ENCODE measurements at places on chromosomes 7 and 10.

DNA sequence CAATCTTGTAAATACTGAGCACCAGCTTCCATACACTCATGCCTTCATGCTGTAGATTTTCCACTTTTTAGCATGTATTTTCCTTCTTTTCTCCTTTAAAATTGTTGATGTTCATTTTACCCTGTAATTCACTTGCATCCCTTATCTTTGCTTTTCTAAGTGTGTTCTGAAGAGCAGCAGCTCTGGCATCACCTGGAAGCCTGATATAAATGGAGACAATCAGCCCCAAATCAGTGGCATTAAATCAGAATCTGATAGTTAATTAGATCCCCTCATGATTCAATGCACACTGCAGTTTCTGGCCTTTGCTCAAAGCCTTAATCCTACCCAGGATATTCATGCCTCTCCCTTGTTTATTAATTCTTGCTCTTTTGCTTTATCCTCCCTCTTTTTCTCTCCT, 942.4 kb downstream of the XPNPEP1 start:
- DNase-seq: no peak

GRCh38 chr10:3805201-3805790, 20.3 kb upstream of the KLF6 start:
- DNase-seq: no peak

DNA sequence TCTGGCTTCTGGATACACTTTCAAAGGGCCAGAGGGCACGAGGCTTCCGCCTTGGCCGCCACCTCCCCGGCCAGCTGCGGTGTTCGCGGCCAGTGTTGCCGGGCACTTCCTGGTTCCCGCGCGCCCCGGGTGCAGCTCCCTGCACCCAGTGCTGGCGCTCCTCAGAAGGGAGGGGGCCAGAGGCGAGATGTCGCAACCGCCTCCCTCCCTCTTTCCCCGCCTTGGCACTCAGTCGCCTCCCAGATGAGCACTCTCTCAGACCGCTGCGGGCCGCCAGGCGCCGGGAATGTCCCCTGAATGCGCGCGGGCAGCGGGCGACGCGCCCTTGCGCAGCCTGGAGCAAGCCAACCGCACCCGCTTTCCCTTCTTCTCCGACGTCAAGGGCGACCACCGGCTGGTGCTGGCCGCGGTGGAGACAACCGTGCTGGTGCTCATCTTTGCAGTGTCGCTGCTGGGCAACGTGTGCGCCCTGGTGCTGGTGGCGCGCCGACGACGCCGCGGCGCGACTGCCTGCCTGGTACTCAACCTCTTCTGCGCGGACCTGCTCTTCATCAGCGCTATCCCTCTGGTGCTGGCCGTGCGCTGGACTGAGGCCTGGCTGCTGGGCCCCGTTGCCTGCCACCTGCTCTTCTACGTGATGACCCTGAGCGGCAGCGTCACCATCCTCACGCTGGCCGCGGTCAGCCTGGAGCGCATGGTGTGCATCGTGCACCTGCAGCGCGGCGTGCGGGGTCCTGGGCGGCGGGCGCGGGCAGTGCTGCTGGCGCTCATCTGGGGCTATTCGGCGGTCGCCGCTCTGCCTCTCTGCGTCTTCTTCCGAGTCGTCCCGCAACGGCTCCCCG, at the start of gene FFAR4:
FFAR4 (plus strand) TSS at position 231 of the 842 bp plus-strand sequence; CDS start at position 287, 56 bp downstream.
- no peak for DNase-seq

DNA sequence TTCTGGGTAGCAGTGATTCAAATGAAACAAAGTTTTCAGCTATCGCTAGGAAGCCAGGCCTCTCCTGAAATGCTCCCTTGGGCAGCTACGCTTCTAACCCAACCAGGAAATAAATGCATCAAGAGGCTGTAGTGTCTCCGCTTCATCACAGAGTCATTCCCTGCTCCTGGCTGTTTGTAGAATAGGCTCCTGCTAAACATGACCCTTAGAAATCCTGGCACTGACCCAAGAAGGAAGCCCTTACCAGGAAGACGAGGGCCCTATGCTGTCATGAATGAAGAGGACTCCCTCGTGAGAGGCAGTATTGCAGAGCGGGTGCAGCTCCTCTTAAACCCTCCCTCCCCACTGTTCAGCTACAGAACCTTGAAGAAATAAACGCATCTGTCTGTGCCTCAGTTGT, 48.3 kb downstream of the NOD1 start:
- DNase-seq: no peak

GRCh38 chr10:44980309-44981171, 1.9 kb upstream of the DEPP1 start:
- no peak for DNase-seq

GRCh38 chr10:7428673-7429350, 18.0 kb upstream of the SFMBT2 start:
- no peak for DNase-seq

DNA sequence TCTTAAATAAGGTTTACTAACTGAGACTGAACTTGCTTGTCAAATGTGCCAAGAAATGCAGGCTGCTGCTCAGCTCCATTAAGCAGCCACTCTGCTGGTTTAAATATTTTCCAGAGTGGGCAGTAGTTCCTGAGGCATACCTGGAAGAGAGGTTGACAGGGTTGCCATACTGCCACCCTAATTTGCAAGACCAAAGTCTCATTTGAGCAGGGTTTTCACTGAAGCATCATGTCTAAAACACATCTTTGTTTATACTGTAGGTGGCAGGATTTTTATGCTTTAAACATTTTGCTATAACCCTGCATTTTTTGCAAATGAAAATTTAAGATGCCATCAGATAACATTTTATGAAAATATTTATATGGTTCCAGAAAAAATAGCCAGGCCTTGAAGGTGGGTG, 618.0 kb upstream of the LRRTM3 start:
- DNase-seq: no peak

DNA sequence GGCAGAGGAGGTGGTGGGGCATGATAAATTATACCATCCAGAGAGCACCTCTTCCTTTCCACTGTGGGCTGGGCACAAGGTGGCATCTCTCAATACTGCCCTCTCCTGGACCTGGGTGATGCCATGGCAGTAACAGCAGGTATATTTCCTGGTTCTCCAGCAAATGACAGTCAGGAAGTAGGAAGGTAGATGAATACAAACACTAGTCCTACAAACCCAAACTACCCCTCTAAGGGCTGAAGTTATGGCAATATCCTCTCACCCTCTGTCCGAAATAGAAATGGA, 1004.9 kb downstream of the KCNMA1 start:
- no peak for DNase-seq

GRCh38 chr7:124413029-124413428, 352.6 kb downstream of the GPR37 start:
- DNase-seq: no peak

DNA sequence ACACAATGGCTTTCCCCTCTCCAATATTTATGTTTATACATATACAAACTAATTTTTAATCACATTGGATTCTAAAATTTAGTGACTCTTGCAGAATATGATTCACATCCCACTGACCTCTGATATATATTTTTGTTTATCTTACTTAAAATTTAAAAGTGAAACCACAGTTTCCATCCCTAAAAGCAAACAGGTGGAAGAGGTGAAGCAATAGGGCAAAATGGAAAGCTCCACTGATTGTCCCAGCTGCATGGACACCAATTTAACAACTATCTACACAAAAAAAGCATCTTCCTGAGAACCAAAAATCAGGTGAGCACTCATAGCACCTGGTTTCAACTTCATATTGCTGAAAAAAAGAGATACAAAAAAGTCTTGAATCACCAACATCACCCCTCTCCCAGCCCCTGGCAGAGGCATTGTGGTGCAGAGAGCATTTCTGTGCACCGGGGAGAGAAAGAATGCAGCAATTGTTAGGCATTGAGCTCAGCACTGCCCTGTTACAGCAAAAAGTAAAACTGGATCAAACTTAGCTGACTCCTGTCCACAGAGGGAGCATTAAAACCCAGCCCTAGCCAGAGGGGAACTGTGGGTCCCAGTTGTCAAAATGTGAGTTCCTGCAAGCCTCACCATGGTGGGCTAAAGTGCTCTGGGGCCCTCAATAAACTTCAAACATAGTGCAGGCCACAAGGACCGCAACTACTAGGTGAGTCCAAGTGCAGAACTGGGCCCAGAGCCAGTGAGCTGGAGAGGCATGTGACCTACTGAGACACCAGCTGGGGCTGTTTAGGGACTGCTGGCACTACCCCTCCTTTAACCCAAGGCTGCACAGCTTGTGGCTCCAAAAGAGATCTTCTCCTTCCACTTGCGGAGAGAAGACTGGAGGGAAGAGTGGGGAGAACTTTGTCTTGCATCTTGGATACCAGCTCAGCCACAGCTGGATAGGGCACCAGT, 92.1 kb downstream of the SIRT1 start:
- no peak for DNase-seq

- no peak for DNase-seq
Observed at GRCh38 chr10:83075815-83076355, 1063.4 kb upstream of the GHITM start.

GRCh38 chr7:22486597-22486996, 13.4 kb downstream of the STEAP1B start:
- no peak for DNase-seq

DNA sequence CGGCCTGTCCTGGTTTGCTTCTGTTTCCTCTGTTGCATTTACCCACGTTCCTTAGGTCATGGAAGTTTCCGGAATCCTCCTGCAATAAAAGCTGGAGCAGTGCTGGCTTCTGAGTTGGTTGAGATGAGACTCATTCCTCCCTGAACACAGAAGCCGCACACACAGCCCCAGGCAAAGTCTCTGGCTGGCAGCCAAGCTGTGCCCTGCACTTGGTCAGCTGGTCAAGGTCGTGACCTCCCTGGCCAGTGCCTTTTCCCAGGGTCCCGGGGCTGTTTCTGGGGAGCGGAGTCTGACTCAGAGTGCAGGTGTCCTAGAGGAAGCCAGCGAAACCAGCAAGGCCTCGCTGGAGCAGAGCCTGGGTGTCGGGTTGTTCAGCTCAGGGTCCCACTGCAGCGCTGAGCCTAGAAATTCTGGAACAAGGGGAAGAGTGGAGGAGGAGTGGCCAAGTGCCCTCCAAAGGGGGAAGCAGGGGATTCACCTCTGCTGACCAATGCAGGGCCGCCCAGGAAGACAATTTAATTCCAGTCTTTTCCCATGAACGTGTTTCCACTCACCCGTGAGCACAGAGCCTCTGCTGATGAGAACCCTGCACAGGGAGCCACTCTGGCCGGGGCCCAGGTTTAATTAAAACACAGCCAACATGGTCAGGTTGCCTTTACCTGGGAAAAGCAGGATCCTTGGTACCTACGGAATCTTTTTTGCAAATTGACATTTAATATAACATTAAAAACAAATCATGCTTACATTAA, 245.5 kb upstream of the PPP2R2D start:
- DNase-seq: no peak

DNA sequence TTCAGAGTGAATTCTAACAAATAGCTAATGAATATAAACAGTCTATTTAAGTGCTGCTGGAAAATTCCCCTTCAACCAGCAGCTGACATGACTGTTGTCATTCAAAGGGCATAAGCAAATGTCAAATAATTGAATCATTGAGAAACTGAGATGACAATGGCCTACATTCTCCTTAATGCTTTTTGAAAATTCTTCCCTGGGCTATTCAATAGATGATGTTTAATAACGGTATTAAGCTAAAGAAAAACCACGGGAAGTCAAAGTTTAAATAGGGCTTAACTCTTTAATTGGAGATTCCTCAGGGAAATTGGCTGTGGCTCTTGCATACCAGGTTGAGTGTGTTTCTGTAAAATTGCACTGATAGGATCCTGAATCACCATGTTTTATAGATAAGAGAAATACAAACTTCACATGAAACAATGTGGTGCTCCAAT, 77.0 kb downstream of the ARL4A start:
- DNase-seq: no peak

- no peak for DNase-seq
Observed at GRCh38 chr10:86098187-86098881, 268.3 kb downstream of the GRID1 start.

- DNase-seq: no peak
Observed at GRCh38 chr10:29714096-29714874, 79.5 kb upstream of the SVIL start.

DNA sequence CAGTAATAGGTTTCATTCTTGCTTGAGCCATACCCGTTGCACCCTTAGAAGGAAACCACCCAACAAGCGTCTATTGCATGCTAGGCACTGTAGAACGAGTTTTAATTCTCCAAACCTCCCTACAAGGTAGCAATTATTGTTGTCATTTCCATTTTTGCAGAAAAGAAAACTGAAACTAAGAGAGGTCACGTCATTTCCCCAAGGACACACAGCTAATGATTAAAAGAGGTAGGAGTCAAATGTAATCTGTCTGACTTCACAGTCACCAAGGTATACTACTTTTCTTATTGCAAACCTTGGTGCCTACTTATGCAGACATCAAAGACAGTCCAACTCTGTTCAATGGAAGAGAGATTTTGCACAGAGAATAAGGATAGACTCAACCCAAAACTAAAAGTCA, 49.1 kb upstream of the C1QL3 start:
- no peak for DNase-seq

GRCh38 chr7:54360075-54360840, 181.9 kb upstream of the VSTM2A start:
- DNase-seq: no peak

DNA sequence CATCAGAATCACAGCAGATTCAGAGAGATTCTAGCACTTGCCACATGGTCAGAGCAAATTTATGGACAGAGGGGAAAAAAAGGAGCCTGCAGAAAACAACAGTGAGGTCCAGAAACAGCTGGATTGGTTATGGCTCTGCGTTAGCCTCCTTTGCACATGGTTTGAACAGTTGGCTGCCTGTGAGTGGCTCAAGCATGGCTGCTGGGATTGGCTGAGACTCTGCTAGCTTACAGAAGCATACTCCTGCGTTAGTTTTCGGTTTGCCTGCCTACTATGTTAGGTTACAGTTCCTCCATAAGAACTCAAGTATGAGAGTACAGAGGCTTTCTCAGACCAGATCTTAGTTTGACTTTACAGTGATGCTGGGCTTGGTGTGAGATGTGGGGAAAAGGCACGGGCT, 80.7 kb upstream of the WDR11 start:
- no peak for DNase-seq

DNA sequence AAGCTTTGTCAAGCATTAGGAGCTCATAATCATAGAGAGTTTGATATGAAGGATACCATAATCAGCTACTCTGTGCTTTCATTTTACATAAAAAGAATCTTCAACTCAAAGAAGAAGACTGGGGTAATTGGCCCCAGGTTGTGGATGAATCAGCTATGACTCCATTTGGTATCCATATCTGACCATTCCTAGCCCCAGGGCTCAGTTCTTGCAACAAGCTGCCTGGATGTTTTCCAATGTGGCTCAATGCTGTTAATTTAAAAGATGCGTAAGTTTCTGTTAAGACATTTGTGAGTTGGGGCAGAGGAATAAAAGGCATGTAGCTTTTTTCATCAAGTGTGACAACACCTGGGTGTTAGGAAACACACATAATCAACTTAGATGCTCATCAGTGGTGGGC, 951.1 kb downstream of the NRG3 start:
- no peak for DNase-seq

- DNase-seq: no peak
Observed at GRCh38 chr7:132471515-132471914, 104.8 kb downstream of the PLXNA4 start.

- no peak for DNase-seq
Observed at GRCh38 chr7:45082031-45082830, 6.5 kb downstream of the NACAD start.

- no peak for DNase-seq
Observed at GRCh38 chr7:101162551-101163278, 2.7 kb downstream of the VGF start.
